Endothelial cell of umbilical vein (primary cell): ENCODE measurements at places on chromosomes 1 and 21. TPM values are rescaled to one million over a fixed set of nuclear protein-coding genes. Genes with fewer than 3 reads are reported as not detected.

- peak; percentile 89 for DNase-seq
Observed at GRCh38 chr1:93608187-93609109, 73.2 kb downstream of the BCAR3 start.

GRCh38 chr21:42202321-42202720 lies 16.6 kb upstream of the ABCG1 start:
- no peak for DNase-seq

GRCh38 chr1:157098519-157098918 lies 1.1 kb downstream of the ETV3L start:
- no peak for DNase-seq

The PADI1 gene
- not detected in 2 replicates for total RNA-seq

GRCh38 chr1:94285031-94285654 lies 47.8 kb upstream of the ARHGAP29 start:
- DNase-seq = peak; percentile 87

The LYPD8 gene
- total RNA-seq = not detected in 2 replicates
